ENCODE measurements at places on chromosomes 7 and 10. TPM values are rescaled to one million over a fixed set of nuclear protein-coding genes. Genes with fewer than 3 reads are reported as not detected.

- DNase-seq, result no peak
These were observed 152.4 kb downstream of the RNF133 start for GRCh38 chr7:122546496-122546895.

Gene FGL2
- total RNA-seq, result not detected

Gene TRPV5
- not detected for total RNA-seq

DNA sequence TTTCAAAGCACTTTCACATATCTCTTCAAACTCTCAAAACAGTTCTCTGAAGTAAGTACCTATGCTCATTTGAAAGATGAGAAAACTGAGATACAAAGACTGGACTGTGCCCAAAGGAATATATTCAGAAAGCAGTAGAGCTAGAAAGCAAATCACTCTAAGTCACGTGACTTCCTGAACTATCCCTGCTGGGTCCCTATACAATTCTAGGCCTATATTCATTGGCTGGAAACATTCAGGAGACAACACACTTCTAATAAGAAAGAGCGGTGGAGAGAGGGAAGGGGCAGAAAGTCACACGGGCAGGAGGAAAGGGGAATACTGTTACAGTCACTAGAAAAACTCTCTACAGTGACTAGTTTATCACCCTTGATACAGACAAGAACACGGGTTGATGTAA is 140.0 kb downstream of the CHCHD3 start:
- no peak for DNase-seq

DNA sequence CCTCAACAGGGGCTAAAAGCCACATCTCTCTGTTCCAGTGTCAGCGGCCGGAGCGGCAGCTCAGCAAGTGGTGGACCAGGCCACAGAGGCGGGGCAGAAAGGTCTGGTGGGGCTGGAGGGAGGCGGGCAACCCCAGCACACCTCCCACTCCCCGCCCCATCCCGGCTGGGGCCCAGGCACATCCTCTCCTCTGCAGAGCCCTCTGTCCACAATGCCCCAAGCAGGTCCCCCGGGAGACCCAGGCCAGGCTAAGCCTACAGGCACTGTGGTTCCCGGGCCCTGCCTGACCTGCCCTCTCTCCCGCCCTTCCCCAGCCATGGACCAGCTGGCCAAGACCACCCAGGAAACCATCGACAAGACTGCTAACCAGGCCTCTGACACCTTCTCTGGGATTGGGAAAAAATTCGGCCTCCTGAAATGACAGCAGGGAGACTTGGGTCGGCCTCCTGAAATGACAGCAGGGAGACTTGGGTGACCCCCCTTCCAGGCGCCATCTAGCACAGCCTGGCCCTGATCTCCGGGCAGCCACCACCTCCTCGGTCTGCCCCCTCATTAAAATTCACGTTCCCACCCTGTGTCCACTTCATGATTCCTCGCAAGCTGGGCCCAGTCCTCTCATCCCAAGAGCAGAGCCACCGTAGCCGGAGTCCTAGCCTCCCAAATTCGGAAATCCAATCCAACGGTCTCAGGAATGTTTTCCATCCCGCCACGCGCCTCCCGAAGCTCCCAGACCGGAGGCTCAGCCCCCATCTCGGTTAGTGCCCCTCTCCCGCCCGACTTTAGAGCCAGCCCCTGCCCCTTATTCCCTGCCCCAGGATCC is 2.1 kb downstream of the ADIRF start:
- peak; percentile 76 for DNase-seq

Gene ELN
- total RNA-seq, result 0.55 TPM

DNA sequence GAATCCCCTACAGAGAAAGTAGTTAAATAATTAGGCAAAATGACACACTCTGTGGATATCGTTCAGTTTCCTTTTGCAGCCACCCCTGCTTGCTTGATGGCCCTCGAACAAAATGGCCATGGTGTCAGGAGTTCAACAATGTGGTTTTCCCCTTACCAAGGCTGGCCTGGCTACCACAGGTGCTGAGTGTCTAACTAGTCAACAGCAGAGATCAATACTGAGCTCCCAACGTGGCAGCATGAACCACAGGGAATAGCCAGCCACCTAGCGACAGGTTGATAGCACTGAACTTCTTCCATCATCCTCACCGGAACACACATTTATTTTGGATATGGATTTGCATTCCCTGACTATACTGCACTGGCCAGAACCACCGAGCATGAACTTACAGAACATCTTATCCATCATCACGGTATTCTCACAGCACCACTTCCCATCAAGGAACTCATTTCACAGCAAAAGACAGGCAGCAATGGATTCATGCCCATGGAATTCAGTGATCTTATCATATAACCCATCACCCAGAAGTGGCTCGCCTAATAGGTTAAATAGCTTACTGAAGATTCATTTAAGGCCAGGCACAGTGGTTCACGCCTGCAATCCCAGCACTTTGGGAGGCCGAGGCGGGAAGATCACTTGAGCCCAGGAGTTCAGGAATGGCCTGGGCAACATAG is 6.3 kb downstream of the C10orf67 start:
- DNase-seq, result peak; percentile 56
